ENCODE measurements at places on chromosomes 11 and 22. TPM values are rescaled to one million over a fixed set of nuclear protein-coding genes. Genes with fewer than 3 reads are reported as not detected.

- peak; percentile 70 for DNase-seq
- no peak overlapping the region for H3K27ac ChIP-seq
- H3K4me3 ChIP-seq: no peak overlapping the region
- H3K36me3 ChIP-seq: no peaks in the 10 kb centered on the region
Measured at GRCh38 chr22:47713941-47714340, 951.5 kb downstream of the TBC1D22A start.

- no peaks in the 10 kb centered on the region for H3K36me3 ChIP-seq
- no peak for DNase-seq
- H3K4me3 ChIP-seq: no peak overlapping the region
- no peak overlapping the region for H3K27ac ChIP-seq
- H3K4me1 ChIP-seq: no peaks in the 10 kb centered on the region
- H3K27me3 ChIP-seq: no peaks in the 10 kb centered on the region
Measured at GRCh38 chr11:29187215-29187614, 829.6 kb downstream of the KCNA4 start.

DNA sequence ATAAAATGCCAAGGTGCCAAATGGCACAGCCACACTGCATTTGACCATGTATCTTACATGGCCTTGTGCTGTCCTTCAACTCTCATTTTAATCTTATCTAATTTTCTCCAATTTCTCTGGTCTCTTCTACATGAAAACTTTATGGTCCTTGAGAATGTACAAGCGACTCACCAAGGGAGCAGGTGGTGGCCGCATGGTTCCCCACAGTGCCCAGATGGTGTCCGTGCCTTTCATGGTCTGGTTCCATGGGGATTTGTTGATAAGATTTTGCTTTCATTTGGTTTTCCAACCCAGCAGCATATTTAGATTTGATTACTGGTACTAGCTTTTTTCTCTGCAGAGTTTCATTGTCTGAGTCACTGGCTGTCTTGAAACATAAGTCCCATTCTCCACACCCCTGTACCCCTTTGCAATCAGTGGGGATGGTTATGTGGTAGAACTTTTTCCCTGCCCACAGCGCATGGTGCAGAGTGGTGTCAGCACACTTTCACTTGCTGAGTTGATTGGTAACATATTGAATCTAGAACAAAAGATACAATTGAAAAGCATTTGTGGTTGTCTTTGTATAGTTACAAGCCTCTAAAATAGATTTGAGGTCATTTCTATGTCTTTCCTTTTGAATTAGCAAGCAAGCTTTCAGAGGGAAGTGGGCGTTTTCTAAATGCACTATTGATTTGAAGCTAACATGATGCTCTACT lies 24.1 kb downstream of the ZNRF3 start:
- H3K36me3 ChIP-seq: no peaks in the 10 kb centered on the region
- no peaks in the 10 kb centered on the region for H3K27me3 ChIP-seq
- no peak for DNase-seq
- no peak overlapping the region for H3K4me3 ChIP-seq
- peaks cover 68% of the 10 kb centered on the region for H3K4me1 ChIP-seq
- H3K27ac ChIP-seq: peak overlapping the region; percentile 23

- DNase-seq: no peak
- H3K4me1 ChIP-seq: peaks cover 12% of the 10 kb centered on the region
- H3K36me3 ChIP-seq: no peaks in the 10 kb centered on the region
- H3K27me3 ChIP-seq: peaks cover 5% of the 10 kb centered on the region
Measured at GRCh38 chr11:111510311-111510710, 1.9 kb downstream of the BTG4 start.

- no peaks in the 10 kb centered on the region for H3K36me3 ChIP-seq
- no peaks in the 10 kb centered on the region for H3K4me1 ChIP-seq
- no peak for DNase-seq
- no peak overlapping the region for H3K27ac ChIP-seq
- no peaks in the 10 kb centered on the region for H3K27me3 ChIP-seq
Measured at GRCh38 chr22:16586991-16587390, 5.6 kb downstream of the CCT8L2 start.

Gene TESMIN
- 0.78 TPM for total RNA-seq

Gene ADM
- 86.8 TPM for total RNA-seq

Gene UBQLN3
- total RNA-seq: 0.13 TPM

Gene NCF4
- total RNA-seq: 8.4 TPM

Gene OR6T1
- total RNA-seq: not detected

Gene MUC5AC
- total RNA-seq: under 0.01 TPM

Data from esophagus muscularis mucosa (tissue), 4 donors.